ENCODE measurements at places on chromosomes 2 and 18.

DNA sequence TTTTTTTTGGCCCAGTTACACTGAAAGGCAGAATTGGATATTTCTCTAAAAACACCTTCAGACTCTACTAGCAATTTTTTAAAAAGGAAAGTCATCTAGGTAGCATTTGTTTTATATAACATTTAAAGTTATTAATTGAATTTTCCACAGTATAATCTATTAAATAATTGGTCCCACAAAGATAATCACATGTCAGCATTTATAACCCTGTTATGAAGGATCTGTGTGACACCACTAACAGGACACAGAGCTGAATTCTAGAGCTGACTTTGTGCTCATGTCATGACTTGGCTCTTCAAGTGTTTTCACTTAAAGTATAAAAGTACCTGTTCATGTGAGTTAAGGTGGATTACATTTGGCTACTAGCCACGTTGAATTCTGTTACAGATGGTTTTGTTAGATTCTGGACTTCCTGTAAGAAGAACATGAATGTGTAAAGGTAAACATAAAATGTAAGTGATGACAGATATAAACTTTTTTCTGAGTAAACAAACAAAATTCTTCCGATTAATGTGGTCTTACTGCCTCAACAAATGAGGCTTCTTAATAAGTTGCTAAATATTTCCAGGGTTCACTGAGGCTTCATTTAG is 69.1 kb upstream of the PROKR1 start:
- DNase-seq, result no peak

GRCh38 chr2:16653799-16654198 is 11.8 kb downstream of the CYRIA start:
- DNase-seq, result no peak

DNA sequence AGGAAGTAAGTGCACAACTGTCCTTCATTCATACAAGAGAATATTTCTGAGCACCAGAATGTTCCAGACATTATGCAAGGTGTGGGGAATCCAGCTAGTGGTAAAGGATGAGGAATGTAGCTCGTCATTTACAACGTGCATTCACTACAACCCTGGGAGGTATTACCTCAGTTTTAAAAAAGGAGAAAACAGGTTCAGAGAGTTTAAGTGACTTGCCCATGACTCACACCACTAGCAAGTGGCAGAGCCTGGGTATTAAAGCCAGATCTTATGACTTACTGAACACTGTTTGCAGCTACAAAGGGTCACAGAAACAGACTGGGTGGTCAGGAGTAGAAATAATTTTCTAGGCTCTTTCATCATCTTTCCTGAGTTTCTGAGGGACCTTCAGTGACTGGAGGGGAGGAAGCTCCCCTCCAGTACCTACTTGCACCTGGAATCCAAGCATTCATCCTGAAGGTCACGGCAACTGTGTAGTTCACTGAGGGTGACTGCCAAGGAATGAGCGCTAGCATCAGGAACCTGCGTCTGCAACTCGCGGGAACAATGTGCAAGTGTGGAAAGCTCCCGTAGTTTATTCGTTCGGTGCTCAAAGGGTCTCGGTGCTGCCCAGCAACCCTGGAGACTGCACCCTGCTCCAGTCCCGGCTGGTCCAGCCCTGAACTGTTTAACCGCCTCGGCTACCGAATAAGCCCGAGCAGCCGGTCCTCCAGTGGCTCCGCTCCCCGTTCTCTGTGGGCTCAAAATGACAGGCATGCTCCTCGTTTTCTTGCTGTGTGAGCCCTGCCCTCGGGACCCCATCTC is 647 bp downstream of the CCDC121 start:
- DNase-seq, result peak; percentile 31

DNA sequence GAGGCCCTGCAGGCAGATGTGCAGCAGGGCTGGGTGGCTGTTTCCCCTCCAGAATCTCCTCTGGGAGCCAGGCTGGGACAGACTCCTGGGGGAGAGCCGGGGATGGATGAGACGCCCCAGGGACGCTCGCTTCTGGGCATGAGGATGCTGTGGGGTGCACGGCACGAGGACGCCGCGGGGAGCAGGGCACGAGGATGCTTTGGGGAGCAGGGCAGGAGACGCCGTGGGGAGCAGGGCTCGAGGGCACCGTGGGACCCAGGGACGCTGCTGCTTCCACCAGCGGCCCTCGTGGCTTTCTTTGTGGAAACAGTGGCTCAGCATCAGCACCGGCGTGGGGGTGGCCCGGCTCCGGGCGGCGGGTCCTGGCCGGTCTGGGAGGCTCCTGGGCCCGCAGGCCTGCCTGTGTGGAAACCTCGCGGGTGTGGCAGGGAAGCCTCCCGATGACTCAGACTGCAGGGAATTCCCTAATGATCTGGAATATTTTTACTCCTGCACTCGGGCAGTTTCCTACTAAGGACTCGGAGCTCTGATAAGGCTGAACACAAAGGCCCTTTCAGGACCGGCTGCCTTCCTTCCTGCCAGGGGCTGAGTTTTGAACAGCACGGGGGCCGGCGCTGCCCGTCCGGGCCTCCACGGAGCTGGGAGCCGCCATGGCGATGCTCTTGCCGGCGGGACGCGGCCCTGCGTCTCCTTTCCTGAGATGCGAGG is 62.6 kb downstream of the NFATC1 start:
- no peak for DNase-seq

GRCh38 chr18:23710068-23710527 is 20.8 kb downstream of the LAMA3 start:
- DNase-seq, result no peak

GRCh38 chr2:27977731-27978312 is 87.3 kb downstream of the BABAM2 start:
- DNase-seq, result peak; percentile 76

GRCh38 chr2:12818416-12819102 is 101.8 kb downstream of the TRIB2 start:
- DNase-seq, result no peak

GRCh38 chr18:22296304-22296703 is 121.4 kb downstream of the CTAGE1 start:
- DNase-seq, result no peak

DNA sequence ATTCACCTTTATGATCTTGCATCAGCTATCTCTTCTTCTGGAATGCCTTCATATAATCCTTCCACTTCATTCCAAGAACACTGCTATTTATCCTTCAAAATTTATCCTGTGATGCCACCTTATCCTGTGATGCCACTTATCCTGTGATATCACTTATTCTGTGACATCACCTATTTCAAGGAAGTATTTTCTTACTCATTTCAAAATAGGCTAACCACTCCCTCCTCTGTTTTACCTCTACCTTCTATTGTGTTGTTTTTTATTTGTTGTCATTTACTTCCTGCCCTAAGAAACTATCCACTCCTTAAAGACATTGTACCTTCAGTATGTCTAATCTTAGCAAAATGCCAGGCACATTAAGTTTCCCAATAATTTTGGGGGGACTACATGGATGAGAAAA is 38.8 kb downstream of the CD226 start:
- no peak for DNase-seq

- DNase-seq, result peak; percentile 30
Observed at GRCh38 chr2:68839260-68839833, 31.9 kb downstream of the BMP10 start.

DNA sequence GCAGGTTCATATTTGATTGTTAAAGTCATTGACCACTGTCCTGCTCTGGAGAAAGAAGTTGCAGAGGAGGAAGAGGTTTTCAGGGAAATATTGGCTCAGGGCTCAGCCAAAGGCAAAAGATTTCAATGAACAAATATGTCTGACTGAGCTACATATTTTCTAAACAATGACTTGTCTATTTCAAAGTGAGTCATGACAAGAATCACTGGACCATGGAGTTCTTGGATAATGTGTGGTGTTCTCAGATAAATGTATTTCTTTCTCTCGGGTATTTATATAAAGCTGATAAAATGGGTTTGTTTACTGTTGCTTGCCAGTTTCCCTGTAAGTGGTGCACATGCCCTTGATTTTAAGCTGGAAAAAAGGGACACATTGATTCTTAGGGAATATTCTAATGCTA is 34.3 kb upstream of the RMP24 start:
- no peak for DNase-seq

GRCh38 chr2:203732092-203732952 is 25.9 kb downstream of the CD28 start:
- DNase-seq, result no peak

- DNase-seq, result no peak
Observed at GRCh38 chr2:164597983-164598382, 23.3 kb downstream of the GRB14 start.

DNA sequence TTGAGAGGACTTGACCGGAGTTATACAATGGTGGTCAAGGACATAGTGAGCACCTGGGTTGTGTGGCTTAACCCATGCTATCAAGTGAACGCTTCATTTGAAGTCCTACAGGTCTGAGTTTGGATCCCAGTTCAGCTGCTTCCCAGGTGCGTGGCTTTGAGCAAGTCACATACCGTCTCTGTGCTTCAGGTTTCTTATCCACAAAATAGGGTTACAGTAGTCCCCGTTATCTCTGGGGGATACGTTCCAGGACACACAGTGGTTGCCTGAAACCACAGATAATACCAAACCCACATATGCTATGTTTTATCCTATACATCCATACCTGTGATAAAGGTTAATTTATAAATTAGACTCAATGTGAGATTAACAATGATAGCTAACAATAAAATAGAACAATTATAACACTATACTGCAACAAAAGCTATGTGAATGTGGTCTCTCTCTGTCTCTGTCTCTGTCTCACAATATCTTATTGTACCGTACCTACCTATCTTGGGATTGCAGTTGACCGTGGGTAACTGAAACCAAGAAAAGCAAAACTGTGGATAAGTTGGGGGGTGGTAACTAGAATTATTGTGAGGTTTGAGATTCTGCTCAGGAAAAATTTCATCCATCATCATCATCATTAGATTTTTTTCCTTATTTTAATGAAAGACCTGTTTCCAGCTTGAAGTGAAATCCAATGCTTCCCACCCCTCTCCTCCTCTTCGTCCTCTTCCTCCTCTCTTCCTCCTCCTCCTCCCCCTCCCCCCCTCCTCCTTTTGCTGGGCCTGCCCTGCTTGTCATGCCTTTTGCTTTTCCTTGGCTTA is 22.7 kb downstream of the LBH start:
- no peak for DNase-seq

- DNase-seq, result no peak
Observed at GRCh38 chr2:96664366-96664925, 21.9 kb downstream of the FER1L5 start.

DNA sequence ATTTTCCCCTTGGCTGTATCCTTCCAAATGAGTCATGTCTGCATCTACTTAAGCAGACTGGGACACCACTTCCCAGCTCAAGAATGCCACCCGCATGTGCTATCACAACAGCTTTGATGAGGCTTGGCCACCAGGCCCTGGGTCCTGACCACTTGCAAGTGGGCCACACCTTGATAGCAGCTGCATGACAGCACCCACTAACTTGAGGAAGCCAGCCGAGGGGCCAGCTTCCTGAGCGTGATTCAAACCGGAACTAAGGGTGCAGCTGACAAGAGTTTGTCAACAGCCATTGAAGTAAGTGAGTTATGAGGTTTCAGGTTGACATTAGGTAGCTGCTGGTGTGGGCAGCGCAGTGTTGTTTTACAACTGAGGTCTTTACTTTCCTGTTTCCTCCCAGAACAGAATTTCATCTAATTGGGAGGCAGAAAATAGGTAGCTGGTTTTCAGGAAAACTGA is 54.4 kb downstream of the EPHA4 start:
- peak; percentile 89 for DNase-seq

DNA sequence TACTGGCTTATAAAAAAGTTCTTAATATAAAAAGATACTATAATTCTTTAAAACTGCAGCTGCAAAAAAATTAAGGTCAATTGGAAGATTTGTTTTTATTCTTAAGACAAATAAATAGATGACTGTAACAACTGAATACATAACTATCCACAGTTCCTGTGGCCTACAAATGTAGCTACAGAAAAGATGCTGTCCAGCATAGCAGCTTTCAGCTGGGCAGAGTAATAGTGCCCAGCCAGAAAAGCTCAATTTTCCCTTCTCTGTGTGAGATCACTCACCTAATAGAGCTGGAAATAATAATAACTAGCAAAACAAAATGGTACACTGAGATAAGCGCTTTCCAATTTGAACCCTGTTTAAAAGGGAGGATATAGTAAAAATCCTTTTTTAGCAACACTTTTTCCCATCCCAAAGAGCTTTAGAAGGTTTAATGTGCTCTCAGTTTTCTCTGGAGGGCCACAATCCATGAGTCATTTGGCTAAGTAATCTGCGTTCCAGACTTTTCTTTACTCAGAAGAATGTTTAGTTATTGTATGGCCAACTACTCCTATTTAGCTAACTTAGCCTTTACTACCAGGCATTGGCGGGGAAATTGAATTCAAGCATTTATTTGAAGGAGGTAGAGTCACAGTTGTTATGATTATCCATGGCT is 158.1 kb upstream of the SLC39A10 start:
- DNase-seq, result no peak

- DNase-seq, result no peak
Observed at GRCh38 chr18:48122376-48122775, 191.9 kb upstream of the SMAD2 start.

GRCh38 chr2:64876137-64876647 is 113.0 kb upstream of the SLC1A4 start:
- no peak for DNase-seq

DNA sequence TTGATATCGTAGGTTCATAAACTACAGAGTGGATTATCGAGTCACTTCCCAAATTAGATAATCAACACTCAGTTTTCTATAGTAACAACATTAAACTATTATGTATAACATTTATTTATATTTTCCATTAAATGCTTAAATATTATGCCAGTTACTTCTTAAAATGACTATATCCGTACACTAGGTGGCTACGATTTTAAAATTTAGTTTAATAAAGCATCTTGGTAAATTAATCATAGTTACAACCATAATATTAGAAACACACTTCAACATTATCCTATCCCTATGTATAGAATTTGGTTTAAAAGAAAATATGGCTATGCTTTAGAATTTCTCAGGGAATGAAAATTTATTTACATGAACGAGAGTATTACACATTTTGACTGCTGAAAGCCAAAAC is 80.3 kb downstream of the SLC25A12 start:
- DNase-seq, result no peak

GRCh38 chr2:217820904-217821303 is 181.9 kb downstream of the TNS1 start:
- no peak for DNase-seq

- no peak for DNase-seq
Observed at GRCh38 chr18:60895181-60895580, 438.0 kb upstream of the CDH20 start.

- no peak for DNase-seq
Observed at GRCh38 chr2:164495491-164496223, 125.6 kb downstream of the GRB14 start.

DNA sequence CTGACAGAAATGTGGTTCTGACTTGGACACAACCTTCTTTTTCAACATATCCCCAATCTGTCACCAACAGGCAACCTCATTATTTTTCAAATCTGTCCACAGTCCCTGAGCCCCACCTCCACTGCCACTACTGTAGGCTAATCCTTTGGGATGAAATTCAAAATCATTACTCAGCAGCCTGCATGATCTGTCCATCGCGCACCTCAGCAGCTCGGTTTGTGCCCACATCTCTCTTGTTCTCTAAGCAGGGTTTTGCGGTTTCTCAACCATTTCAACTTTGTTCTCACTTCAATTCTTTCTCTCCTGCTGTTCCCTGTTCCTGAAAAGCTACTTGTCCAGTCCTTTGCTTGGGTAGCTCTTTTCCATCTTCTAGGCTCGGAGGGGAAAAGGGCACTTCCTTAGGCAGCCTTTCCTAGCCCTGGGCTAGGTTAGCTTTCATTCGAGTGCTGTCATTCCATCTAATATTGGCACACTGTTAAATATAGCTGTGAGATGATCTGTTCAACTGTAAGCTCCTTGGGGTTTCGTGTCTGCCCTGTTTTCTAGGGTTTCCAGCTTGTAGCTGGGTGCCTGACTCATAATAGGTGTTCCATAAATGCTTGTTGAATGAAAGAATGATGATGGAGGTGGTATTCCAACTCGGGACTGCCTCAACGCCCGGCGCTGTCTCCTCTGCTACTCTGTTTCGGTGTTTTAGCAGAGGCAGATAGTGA is 653 bp upstream of the ANKAR start:
- DNase-seq, result no peak
